Motor neuron (in vitro differentiated cells): ENCODE measurements at places on chromosomes 12 and 14.

GRCh38 chr12:3988519-3989217, 115.5 kb upstream of the PARP11 start:
- no peak for ATAC-seq

- no peak for ATAC-seq
These were observed 38.7 kb downstream of the MAP1LC3B2 start for GRCh38 chr12:116597886-116598285.

DNA sequence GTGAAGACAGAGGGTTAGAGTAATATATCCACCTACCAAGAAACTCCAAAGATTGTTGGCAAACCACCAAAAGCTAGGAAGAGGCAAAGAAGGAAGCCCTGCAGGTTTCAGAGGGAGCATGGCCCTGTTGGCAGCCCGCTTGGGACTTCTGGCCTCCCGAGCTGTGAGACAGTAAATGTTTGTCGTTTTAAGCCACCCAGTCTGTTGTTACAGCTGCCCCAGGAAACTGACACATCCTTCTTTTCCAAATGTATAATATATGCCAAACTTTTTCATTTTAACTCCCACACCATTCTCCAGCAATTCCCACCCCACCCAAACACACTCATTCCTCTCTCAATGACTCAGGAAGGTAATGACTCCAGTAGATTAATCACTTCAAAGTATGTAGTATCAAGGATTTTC, 74.0 kb downstream of the RPS29 start:
- ATAC-seq: peak; percentile 91

DNA sequence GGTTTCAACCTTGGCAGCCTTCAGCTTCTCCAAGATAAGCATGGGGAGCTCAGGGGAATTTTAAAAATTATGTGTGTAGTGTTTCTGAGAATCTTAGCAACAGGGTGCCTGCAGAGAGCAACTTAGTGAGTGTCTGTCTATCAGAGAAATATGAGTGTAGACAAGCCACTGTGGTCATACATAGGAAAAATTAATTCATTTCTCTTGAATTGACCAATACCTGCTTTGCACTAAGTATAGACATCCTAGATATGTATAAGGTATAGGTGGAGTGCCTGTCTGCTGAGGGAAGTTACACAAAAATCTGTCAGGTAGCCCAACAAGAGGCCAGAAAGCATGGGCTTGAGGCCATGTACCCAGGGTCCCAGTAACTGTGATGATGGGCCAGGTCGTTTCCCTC, 20.7 kb downstream of the HELB start:
- ATAC-seq: no peak

DNA sequence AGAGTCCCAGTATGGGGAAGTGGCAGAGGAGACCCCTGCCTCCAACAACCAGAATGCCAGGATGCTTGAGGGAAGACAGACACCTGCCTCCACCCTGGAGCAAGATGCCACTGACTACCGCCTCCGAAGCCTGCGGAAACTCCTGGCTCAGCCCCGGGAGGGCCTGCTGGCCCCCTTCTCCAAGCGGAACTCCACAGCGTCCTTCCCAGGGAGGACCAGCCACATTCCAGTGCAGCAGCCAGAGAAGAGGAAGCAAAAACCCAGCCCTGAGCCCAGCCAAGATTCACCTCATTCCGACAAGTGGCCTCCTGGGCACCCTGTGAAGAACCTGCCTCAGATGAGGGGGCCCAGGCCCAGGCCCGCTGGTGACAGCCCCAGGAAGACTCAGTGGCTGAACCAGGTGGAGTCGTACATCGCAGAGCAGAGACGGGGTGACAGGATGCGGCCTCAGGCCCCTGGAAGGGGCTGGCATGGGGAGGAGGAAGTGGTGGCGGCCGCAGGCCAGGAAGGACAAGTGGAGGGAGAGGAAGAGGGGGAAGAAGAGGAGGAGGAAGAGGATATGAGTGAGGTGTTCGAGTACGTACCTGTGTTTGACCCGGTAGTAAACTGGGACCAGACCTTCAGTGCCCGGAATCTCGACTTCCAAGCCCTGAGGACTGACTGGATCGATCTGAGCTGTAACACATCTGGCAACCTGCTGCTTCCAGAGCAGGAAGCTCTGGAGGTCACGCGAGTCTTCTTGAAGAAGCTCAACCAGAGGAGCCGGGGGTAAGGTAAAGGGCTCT, 93.7 kb downstream of the B4GALNT3 start:
- no peak for ATAC-seq

- no peak for ATAC-seq
These were observed 126.9 kb downstream of the GALC start for GRCh38 chr14:87866116-87866515.

GRCh38 chr14:105059925-105060565, 5.2 kb downstream of the GPR132 start:
- no peak for ATAC-seq

DNA sequence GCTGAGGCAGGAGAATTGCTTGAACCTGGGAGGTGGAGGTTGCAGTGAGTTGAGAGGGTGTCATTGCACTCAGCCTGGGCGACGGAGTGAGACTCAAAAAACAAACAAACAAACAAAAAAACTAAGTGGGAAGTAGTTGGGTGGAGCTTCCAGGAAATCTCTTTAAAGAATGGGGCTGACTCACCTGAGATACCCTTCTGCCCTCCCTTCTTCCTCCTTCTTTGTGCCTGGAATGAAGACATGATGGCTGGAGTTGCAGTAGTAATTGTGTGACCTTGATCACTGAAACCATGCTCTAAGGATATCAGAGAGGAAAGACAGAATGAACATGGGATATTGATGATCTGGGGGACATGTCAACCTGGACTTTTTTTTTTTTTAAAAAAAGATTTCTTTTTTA, 87.6 kb upstream of the MED13L start:
- ATAC-seq: no peak

DNA sequence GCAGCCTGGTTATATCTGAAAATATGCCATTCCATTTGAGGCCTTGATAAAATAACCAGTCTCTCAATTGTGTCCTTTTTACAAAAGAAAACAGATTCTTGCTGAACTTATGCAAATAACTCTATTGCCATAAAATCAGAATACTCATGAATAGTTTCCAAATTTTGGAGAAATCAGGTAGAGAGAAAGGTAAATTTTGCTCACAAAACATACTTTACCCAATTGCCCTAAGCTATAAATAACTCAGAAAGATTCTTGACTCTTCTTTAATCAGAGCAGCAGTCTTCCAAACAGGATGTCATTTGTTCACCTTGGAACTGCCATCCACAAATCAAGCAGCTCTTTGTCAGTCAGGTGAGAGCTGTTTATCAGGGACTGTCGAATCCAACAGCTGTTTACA, 12.6 kb downstream of the ZNF26 start:
- no peak for ATAC-seq

GRCh38 chr12:129328235-129328634, 475.0 kb downstream of the GLT1D1 start:
- ATAC-seq: no peak

GRCh38 chr14:51335531-51335930, 95.5 kb downstream of the TMX1 start:
- ATAC-seq: no peak

- no peak for ATAC-seq
These were observed 10.1 kb upstream of the CACNA2D4 start for GRCh38 chr12:1928439-1929121.

DNA sequence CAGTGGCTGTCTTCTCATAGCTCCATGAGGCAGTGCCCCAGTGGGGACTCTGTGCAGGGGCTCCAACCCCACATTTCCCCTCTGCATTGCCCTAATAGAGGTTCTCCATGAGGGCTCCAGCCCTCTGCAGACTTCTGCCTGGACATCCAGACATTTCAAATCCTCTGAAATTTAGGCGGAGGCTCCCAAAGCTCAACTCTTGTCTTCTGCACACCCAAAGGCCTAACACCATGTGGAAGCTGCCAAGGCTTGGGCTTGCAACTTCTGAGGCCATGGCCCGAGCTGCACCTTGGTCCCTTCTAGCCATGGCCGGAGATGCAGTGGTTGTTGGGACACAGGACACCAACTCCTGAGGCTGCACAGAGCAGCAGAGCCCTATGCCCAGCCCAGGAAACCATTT, 20.5 kb upstream of the PPP2R5C start:
- ATAC-seq: no peak

- ATAC-seq: no peak
These were observed 41.4 kb downstream of the C14orf132 start for GRCh38 chr14:96080571-96080970.

DNA sequence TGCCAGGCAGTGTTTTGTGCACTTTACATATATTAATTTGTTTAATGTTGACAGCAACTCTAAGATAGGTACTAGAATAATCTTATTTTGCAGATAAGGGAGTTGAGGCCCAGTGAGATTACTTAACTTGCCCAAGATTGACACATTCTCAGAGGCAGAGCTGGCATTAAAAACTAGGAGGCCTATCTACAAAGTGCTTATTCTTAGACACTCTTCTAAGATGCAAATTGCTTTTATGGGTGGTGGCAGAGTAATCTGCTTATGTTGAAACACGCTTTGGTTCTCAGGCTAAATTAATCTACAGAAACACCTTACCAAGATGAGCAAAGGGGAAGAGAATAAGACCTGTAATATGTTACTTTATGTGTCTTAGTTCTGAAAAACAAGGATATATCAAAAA, 7.2 kb downstream of the MGP start:
- peak; percentile 61 for ATAC-seq

DNA sequence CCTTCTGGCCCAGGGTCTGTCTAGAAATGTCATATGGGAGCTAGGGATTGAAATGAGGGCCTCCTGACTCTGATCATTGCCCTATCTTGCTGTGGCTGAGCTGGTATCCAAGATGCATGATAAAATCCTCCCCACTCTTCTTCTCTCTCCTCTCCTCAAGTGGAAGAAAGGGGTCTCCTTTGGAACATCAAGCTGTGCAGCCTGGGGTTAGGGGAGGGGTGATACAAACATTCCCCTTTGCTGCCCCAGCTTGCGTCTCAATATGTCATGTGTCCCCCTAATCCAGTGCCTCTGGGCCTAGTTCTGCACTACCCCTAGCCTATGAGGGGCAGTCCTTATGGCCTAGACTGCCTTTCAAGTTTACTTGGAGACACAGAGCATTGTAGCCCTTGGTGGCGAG, 8.5 kb downstream of the RDH16 start:
- no peak for ATAC-seq

- no peak for ATAC-seq
These were observed 680.9 kb upstream of the TBX3 start for GRCh38 chr12:115364921-115365320.
